ENCODE measurements at places on chromosomes 5 and 9.

- no peak for DNase-seq
Measured at GRCh38 chr9:4421847-4422246, 68.4 kb upstream of the SLC1A1 start.

DNA sequence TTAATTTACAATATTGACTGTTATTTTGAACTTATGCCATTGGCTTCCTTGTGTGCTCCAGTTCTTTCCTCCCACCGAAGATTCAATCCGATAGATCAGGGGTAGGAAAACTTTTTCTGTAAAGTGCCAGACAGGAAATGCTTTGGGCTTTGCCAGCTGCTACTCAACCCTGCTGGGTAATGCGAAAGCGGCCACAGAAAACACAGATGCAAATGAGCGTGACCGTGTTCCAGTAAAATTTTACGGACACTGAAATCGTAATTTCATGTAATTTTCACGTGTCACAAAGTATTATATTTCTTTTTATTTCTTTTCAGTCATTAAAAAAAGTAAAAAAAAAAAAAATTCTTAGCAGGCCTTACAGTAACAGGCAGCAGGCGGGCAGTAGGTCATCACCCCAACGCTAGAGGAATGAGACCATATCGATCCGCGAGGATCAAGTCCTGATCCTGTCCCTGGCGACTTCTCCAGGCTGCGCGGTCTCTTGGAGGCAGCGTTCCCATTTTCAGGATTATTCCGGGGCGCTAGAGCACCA is 599 bp downstream of the NMRK1 start:
- DNase-seq = no peak

GRCh38 chr5:28927559-28928326 is 1889.4 kb upstream of the CDH9 start:
- no peak for DNase-seq

- no peak for DNase-seq
Measured at GRCh38 chr5:142327111-142327842, 2.5 kb upstream of the SPRY4 start.

DNA sequence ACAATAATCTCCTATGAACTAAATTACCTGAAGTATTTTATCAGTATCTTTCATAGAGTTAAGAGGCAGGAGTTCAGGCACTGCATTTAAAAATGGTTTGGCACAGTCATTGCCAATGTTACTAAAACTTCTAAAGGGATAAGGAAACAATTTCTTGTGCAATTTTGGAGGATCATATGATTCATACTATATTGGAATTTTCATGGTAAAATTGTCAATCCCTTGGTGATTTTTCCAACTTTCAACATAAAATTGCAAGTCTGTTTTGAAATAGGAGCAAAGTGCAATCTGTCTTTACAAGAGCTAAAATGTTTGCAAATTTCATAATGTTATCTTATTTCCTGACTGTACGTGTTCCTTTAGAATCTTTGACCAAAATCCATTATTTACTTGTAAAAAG is 211.1 kb downstream of the DMRTA1 start:
- no peak for DNase-seq

DNA sequence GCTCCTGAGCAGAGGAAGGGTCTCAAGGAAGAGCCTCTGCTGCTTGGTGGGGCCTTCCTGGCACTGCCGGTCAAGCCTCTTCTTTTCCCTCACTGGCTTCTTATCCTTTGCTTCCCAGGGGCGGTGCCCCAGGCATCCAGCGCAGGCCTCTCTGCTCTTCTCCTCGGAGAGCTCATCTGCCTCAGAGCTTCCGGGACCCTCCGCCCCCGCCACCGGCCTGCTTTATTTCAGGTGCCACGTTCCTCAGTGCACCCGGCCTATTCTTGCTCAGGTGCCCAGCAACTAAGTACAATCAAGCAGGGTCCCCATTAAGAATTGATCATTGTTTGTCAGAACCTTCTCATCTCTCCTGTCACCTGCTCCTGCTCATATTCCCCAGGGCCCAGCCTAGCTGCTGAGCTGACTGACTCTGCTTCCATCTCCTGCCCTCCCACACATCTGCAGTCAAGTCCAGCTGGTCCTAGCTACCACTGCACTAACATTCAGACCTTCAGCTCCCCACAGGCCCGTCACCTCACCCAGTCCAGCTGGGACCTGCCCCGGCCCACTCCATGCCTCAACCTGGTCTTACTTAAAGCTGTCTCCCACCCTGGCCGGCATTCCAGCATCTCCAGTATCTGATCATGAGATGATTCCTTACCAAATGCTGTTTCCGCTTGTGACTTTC is 114.3 kb upstream of the BOD1 start:
- no peak for DNase-seq
